ENCODE measurements at places on chromosomes 3 and 15.

DNA sequence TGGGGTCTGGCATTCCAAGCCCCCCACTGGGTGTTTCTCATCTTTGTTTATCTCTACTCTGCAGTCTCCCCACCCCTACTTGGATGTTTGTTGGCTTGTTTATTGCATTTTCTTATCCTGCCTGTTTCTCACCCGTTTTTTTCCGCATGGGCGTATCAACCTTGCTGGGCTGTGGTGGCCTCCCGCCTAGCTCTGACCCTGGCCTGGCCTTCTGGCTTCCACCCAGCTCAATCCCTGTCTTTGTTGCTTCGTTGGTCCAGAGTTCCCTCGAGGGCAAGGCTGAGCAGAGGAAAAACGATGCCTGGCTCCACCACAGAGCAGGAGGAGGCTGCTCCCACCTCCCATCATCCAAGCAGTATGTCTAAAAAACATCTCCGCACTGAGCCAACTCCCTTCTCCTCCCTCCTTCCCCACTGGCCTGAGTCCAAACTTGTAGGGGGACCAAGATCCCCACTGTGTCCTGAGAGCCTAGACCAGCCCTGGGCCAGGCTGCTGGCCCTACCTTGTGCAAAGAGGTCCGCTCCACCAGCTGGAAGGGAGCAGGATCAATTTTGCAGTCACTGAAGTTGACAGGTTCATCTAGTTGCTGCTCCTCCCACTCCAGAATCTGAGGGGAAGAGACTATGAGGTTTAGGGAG lies 9.8 kb downstream of the CLCN2 start:
- no peak for DNase-seq

DNA sequence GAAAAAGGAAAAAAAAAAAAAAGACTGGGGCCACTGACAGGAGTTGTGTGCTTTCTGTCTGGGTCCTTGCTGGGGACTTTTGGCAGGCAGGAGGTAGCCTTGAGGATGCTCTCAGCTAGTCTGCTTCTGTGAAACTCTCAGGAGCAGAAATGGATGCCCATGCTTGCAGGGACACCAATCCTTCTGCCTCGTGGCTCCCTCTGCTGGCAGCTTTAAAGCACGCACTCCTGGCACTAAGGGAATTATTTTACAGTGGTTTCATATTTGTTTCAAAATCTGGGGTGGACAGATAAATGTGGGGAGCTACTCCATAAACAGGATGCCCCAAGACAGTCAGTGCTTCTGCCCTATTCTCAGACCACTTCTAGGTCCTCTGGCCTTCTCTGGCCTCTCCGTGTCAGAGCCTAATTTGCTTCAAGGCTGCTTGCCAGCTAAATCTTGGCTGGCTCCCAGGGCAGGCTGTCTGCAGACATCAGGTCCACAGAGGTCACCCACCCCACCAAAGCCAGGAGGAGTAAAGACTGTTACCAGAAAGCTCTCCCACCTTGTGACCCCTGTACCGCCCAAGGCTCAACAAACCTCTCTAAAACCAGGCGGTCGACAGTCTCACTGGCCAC lies 17.1 kb downstream of the TRAIP start:
- peak; percentile 72 for DNase-seq

GRCh38 chr3:52015438-52016228 lies 19.9 kb upstream of the RPL29 start:
- no peak for DNase-seq

DNA sequence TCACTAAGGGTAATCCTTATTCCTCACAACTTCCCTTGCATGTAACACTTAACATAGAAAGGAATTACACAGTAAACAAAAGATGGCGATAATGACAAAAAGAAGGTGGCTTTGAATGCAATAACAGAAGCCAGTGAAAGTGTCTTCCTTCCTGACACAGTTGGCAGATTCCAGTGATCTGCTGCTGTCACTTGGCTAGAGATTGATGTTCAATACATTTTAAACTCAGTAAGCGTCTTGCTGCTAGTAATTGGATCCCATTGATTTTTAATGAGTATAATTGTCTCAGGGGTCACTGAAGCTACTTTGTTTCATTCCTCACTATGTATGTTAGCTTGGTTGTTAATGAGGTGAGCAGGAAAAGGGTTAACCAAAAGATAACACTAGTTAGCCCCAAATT lies 692.7 kb downstream of the NTRK3 start:
- DNase-seq, result no peak

DNA sequence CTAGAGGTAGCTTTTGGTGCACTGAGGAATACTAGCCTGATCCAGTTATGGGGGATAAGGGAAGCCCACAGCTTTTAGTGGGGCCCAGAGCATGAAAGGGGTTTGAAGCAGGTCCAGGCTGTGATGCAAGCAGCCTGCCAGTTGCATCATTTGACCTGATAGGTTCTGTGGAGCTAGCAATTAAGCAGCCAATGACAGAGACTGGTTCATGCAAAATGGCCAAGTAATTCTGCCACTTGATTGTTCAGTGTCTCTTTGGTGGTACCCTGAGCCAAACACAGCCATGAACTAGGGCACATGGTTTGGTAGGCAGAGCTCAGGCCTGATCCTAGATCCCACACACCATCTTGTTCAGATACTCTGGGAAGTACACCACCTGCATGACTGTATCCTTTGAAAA lies 91.0 kb upstream of the PRR23C start:
- no peak for DNase-seq

GRCh38 chr3:171181907-171182690 lies 155.6 kb upstream of the SLC2A2 start:
- DNase-seq, result no peak

DNA sequence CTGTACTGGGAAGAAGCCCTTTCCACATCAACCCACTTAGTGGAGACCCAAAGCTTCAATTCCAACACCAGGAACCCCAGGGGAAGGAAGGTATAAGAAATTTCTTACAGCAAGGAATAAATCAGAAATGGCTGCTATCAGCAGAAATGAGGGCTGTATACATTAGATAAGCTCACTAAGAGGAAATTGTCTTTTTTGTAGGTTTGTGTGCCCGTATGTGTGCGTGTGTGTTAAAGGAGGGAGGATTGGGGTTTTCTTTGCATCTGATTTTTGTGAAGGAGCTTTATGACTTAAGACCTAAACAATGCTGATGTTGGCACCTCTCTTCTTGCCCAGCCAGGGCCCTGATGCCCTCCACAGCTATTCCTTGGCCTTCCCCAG lies 18.6 kb downstream of the ARRDC4 start:
- DNase-seq, result no peak

DNA sequence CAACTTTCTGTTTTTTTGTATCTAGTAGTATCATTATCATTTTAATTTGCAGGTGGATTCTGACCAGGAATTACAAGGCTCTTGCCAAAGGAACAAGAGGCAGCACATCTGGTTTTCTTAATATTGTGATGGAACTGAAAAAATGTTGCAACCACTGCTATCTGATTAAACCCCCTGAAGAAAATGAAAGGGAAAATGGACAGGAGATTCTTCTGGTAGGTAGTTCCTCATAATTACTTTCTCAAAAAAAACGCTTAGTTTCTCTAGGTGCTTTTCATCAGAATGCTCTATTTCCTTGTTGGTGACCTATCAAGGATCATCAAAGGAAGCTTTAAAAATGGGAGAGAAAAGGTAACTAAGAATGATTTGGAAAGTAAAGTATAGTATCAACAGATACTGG lies 71.6 kb downstream of the CHD2 start:
- DNase-seq, result no peak

DNA sequence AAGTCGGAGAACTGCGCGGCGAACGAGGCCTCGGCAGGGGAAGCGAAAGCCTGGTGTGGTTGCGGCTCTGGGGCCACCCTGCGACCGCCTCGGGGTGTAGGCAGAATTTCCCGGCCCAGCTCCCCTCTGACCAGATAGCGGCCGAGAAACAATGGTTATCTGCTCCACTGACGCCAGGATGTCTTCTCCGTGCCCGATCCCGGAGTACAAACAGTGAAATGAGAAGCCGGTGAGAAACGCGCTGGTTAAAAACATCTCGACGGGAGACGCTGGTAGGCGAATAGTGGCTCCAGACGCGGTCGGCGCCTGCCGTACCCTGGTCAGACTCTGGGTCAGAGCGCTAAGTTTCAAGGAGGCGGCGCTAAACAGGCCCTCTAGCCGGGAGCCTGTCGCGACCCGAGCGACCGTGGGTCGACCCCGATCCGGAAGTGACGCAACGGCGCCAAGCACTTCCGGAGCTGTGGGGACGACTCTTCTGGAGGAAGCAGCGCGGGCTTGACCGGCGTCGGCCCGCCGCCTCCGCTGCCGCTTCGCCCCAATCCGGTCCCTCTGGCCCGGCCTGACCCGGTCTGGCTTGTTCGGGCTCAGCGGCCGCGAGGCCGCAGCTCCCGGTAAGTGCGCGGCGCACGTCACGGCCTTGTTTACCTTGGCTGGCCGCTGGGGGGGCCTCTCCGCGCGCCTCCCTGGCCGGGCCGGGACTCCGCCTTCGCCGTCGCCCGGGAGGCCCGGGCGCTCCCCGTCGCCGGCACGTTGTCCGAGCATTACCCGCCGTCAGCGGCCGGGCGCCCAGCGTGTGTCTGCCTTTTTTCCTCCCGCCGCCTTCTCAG lies at the start of gene ARIH2:
TSS of gene ARIH2 (plus strand) at position 455 of the 827 bp plus-strand sequence. CDS start 8,717 bp downstream, outside the sequence.
- DNase-seq, result peak; percentile 77

- DNase-seq, result no peak
Observed at GRCh38 chr15:77048135-77048876, 22.6 kb downstream of the TSPAN3 start.

DNA sequence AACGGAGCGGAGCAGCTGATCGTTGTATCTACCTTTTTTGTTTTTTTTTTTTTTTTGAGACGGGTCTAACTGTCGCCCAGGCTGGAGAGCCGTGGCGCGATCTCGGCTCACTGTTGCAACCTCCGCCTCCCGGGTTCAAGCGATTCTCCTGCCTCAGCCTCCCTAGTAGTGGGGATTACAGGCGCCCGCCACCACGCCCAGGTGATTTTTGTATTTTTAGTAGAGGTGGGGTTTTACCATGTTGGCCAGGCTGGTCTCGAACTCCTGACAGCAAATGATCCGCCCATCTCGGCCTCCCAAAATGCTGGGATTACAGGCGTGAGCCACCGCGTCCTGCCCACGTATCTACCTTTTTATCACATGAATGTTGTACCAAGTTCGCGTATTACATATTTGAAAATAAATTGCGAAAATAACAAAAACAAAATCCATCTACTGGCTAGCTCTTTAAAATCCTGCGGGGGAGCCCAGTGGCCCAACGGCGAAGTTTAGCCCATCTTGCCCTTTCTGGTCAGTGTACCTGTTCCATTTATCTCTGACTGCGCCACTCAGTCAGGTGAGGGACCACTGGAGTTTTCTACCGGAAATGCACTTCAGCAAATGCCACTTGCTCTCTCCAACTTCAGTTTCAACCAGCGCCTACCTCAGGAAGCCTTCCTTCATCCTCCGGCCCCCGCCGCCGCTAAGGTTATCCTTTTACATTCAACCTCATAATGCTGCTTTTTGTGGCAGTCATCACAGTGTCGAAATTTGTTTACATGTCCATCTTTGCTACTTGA lies 1.2 kb upstream of the EIF3J start:
- DNase-seq, result no peak

DNA sequence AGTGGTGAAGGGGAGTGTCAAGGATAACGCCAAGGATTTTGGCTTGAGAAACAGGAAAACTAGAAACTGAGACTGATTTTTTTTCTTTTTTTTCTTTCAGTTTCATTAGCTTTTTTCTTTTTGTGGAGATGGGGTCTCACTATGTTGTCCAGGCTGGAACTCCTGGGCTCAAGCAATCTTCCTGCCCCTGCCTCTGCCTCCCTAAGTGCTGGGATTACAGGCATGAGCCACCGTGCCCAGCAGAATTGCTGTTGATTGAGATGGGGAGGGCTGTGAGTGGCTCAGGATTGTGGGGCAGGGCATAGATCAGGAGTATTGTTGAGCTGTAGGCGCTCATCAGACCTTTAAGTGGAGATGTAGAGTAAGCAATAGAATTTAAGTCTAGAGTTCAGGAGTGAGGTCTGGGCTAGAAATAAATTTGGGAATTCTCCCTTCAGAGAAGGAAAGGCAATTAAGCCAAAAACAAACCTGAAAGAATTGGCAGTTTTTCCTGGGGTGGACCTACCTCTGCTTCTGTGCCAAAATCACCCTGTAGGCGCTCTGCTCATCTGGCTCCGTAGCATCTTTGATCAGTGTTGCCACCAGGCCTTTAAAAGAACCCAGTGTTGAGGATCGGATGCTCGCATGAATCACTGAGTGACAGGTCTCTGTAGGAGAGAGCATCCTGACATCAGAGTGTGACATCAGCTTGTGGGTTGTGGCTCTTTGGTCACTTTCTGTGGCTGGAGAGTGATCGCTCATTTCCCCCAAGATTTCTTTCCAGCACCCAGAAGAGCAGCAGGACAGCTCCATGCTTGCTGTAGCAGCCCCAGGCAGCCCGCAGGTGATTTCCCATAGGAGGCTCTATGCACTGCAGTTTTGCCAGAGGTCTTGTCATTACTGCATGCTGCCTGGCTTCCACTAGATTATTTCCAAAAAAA lies 15.8 kb downstream of the ABHD17C start:
- no peak for DNase-seq

All from activated T-cell treated with anti-CD3 and anti-CD28 coated beads for 4 hours (primary cell).